ENCODE measurements at places on chromosomes 2 and 18.

DNA sequence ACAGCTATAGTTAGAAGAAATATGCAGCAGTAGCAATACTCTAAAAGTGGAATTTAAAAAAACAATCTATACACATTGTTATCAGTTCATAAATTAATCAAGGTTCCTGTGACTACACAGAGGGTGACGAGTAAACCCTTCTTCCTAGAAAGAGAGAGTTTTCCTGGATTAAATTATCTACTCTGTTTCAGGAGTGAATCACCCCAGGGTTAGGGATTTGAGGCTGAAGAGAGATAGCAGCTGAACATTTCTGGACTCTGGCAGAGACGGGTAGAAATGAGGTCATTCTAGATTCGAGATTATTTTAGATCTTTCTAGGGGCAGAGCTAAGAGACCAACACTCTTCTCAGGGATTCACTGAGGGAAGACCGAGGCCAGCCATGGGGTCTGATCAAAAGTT is 38.8 kb upstream of the PMAIP1 start:
- no peak for DNase-seq

DNA sequence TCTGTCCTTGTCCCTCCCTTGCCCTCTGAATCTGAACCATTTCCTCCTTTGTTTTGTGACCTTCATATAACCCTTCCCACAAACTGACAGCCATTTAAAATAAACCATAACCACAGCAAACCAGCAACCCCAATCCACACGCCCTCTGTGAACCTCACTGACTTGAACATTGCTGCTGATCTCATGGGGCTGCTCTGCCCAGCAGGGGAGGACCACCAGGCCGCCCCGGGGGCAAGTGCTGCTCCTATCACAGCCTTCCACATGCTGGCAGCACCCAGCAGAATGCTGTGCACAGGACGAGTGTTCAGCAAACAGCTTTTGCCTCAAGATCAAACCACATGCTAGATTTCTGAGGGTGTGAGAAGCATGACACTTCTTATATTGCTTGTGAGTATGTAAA is 73.9 kb upstream of the UXS1 start:
- DNase-seq: no peak

DNA sequence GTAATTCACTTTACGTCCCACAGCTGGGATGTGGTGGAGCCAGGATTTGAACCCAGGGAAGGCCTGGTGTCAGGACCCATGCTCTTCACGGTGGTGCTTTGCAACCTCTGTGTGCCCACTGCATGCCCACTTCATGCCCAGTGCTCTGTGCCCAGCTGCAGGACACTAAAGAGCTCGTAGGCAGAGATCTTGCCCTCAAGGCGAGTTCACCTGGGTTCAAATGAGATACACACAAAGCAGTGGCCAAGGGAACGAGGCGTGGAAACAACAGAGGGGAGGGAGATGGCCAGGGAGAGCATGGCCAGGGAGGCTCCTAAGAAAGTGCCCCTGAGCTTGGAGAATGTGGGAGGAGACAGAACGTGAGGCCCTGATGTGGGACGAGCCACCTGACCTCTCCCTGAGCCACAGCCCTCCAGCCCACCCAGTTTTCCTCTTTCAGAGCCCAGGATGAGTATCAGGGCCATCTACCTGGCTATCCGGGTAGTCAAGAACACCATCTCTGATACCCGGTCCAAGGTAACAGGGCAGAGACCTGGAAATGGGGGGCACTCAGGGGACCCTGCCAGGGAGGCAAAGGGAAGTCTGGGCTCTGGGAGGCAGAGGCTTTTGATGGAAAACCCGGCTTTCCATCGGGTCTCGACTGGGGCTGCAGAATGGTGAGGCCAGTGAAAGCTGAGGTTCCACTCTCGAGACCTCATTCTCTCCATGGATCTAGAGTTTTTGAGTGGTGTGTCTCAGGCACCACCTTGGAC is 20.4 kb downstream of the MROH2A start:
- no peak for DNase-seq

DNA sequence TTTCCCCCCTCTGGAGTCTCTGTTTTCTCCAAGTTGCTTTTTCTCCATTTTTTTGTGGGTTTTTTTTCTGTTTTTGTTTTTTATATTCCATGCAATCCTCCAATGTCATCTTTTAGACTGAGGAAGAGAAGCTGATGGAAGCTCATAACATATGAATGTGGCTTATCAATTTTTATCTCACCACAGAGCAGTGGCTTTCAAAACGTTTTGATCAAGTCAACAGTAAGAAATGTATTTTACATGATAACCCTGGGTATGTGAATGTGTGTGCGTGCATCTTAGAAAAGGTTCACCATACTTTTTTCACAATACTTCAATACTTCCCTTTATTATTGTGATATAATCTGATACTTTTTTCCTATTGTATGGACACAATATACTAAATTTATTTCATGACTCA is 64.6 kb upstream of the CDCA7 start:
- DNase-seq: no peak

- no peak for DNase-seq
These were observed 68.3 kb upstream of the ZNF521 start for GRCh38 chr18:25420077-25420825.

Measured in OCI-LY7 (cell line).